Thymus (tissue), 14 donors: ENCODE measurements at places on chromosomes 6 and 20. TPM values are rescaled to one million over a fixed set of nuclear protein-coding genes. Genes with fewer than 3 reads are reported as not detected.

SNPH gene
- 0.71 TPM for total RNA-seq

- DNase-seq: no peak
Measured at GRCh38 chr6:3432416-3432815, 24.4 kb downstream of the SLC22A23 start.

PSORS1C1 gene
- total RNA-seq: 0.14 TPM

TRIM15 gene
- total RNA-seq: 0.19 TPM

DNA sequence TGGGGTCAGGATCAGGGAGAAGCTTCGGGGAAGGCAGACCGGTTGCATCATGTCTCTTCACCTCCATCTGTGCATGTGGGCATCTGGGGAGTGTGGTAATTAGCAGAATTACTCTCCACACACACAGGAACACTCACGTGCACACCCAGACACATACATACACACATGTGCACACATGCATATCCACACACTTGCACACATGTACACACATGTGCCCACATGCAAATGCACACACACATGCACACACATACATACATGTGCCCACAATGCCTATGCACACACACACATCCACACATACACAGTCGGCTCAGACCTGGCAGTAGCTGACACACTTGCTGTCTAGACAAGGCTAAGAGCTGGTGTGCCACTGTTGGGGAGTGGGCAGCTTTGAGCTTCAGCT is 212.3 kb upstream of the PMEPA1 start:
- DNase-seq: no peak

SEL1L2 gene
- total RNA-seq: not detected

GRCh38 chr6:33731035-33731434 is 15.7 kb downstream of the IP6K3 start:
- no peak for DNase-seq

TRMT6 gene
- 14.8 TPM for total RNA-seq

DNA sequence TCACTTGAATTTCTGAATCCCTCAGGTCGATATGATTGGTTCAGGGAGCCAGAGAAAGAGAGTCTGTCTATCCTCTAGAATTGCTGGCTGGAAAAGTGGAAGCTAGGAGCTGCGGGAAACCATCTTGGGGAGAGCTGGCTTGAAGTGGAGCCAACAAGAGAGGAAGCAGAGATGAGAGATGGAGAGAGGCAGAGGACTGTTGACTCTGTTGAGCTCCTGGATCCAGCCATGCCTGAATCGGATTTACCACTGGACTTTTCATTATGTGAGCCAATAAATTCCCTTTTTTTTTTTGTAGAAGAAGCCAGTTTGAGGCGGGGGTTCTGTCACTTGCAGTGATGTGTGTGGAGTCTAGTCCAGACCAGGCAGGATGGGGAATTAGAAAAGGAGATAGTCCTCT is 13.9 kb upstream of the SLC9A8 start:
- DNase-seq: no peak

- no peak for DNase-seq
Measured at GRCh38 chr6:28907394-28907793, 16.4 kb downstream of the TRIM27 start.

- no peak for DNase-seq
Measured at GRCh38 chr6:115882174-115882573, 178.5 kb downstream of the FRK start.

DNA sequence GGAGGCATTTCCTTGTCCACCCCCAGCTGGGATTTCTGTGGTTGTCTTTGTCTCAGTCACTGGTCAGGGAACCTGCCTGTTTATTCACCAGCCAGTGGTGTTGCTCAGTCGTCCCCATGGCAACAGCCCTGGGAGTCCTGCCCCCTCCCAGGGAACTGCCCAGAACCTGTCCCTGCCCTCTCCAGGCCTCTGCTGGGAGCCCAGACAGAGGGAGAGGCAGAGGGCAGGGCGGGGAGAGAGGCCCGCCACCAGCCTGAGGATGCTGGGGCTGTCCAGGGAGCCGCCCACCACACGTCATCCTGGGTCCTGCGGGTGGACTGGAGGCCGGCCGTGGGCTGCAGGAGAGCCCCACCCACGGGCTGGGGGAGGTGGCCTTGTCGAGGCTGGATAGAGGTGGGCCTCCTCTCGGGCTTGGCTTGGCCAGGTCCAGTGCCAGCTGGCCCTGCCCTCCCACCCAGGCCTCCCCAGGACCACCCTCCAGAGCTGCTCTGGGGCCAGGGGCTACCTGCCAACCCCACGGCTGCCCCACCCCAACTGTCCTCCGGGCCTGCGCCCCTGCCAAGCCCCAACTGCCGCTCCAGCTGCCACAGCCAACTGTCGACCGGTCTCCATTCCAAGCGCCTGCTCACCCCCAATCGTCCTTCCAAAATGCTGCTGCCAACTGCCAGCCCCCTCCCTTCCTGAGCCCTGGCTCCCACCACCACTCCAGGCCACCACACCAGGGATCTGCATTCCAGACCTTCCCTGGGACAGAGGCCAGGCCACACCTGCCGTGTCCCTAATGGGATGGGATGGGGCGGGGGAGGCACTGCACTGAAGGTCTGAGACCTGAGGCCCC is 4.2 kb upstream of the ZBTB46 start:
- no peak for DNase-seq

FAM162B gene
- 2.5 TPM for total RNA-seq

- no peak for DNase-seq
Measured at GRCh38 chr6:169337886-169338445, 84.3 kb upstream of the THBS2 start.

NHLRC1 gene
- total RNA-seq: 0.99 TPM

VARS1 gene
- total RNA-seq: 16.6 TPM

DNA sequence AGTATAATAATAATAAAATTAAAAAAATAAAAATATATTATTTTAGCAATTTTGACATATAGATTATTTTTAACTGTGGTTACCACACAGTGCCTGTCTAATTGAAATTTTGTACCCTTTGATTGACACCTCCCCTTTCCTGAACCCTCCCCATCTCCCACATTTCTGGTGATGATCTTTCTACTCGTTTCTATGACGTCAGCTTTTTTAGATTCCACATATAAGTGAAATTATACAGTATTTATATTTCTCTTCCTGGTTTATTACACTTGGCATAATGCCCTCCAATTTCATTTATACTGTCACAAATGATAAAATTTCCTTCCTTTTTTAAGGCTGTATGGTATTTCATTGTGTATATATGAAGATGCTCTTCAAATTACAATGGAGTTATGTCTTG is 258.1 kb upstream of the PTCHD4 start:
- DNase-seq: no peak

EYS gene
- 0.28 TPM for total RNA-seq

MICAL1 gene
- total RNA-seq: 27.6 TPM

DNA sequence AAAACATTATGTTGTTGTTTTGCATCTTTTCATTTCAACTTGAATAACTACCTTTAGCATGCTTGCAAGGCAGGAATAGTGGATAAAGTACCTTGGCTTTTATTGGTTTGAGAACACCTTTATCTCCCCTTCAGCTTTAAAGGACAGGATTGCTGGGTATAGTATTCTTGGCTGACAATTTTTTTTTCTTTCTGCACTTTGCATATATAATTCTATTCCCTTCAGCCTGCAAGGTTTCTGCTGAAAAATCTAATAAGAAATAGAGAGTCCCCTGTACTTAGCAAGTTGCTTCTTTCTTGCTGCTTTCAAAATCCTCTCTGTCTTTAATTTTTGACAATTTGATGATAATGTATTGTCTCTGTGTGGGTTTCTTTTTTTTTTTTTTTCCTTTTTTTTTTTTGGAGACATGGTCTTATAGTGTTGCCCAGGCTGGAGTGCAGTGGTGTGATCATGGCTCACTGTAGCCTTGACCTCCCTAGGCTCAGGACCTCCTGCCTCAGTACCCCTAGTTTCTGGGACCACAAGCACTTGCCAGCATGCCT is 47.1 kb downstream of the SMAP1 start:
- no peak for DNase-seq
